ENCODE measurements at places on chromosomes 7 and 10.

GRCh38 chr7:37833107-37833817 lies 15.1 kb upstream of the NME8 start:
- peak; percentile 35 for DNase-seq

DNA sequence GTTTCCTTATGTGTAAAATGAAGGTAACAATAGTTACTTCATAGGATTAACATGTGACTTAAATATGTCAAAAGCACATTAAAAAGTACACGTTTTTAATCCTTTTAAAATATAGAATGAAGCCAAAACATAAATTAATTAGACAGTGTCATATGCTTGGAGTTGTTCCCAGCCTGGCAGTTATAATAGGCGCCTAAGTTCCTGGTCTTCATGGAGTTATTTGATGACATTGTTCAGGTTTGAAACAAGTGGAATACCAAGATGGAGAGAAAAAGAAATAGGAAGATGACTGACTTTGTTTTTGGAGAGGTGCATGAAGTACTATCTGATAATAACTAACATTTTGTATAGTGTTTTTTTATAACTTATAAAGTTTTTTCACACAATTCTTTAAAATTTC lies 67.3 kb downstream of the ZNRF2 start:
- DNase-seq, result no peak

GRCh38 chr10:101305320-101306241 lies 48.4 kb upstream of the BTRC start:
- DNase-seq, result no peak

- no peak for DNase-seq
Measured at GRCh38 chr7:47537716-47538675, 43.9 kb downstream of the TNS3 start.

- DNase-seq, result no peak
Measured at GRCh38 chr7:116598861-116599260, 73.1 kb upstream of the MET start.

DNA sequence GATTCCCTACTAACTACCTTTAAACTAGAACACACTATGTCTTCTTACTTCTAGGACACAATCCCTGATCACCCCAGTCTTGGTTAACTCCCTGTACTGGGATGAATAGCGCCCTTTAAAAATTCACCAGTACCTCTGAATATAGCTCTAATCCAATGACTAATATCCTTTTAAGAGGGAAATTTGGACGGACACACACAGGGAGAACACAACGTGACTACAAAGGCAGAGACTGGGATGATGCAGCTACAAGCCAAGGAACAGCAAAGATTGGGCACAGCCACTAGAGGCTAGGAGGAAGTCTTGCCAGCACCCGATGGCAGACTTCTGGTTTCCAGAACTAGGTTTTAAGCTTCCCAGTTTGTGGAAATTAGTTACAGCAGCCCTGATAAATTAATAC lies 81.4 kb downstream of the MALSU1 start:
- DNase-seq, result no peak

DNA sequence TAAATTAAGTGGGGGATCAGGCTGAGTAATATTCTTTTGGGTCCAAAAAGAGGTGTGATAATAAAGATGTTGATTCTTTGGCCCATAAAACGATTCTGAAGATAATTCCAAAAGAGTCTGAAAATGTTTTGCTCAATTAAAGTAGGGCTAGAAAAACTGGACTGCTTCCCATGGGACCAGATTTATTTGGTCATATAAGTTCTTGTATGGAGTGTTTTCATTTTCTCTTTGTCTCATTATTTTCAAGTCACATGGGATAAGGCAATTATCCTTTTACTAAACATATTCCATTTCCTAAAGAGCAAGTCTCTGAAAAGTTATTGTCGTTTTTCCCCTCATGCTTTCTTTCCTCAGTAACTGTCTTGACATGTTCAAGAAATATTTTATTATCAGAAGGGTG lies 41.5 kb downstream of the CDK6 start:
- no peak for DNase-seq

- DNase-seq, result peak; percentile 35
Measured at GRCh38 chr7:11478882-11479281, 353.1 kb downstream of the THSD7A start.

GRCh38 chr7:128718967-128719642 lies 20.1 kb upstream of the CALU start:
- DNase-seq, result no peak
